Stimulated activated CD4-positive, alpha-beta T cell treated with anti-CD3 and anti-CD28 coated beads, Interleukin-1b, Interleukin-23, amount 100 ng/mL, for 1 hour (primary cell): ENCODE measurements at places on chromosomes 1 and 21.

GRCh38 chr1:223670458-223671159 lies 5.1 kb upstream of the CAPN8 start:
- DNase-seq = no peak

- DNase-seq = no peak
Measured at GRCh38 chr1:177937174-177937770, 32.6 kb downstream of the SEC16B start.

- no peak for DNase-seq
Measured at GRCh38 chr1:92985101-92985500, 23.8 kb upstream of the DIPK1A start.

GRCh38 chr1:75630004-75630594 lies 19.2 kb upstream of the SLC44A5 start:
- no peak for DNase-seq

DNA sequence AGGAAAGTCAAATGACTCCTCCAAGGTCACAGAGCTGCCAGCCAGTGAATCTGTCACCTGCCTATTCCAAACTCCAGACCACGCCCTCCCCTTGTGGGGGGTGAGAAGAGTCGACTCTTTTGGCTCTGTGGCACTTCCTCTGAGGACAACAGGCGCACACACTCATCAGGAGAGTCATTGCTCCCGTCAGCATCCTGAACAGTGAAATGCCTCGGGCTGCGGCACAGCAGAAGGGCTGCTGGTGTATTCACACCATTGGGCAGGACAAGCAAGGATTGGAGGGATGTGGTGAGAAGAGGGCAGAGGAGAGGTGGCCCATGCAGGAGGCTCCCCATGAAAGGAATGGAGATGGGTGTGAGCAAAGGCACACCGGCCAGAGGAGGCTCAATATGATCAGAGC lies 239.0 kb downstream of the TOMM20 start:
- no peak for DNase-seq

GRCh38 chr1:79895573-79895972 lies 889.0 kb upstream of the ADGRL4 start:
- DNase-seq = no peak

DNA sequence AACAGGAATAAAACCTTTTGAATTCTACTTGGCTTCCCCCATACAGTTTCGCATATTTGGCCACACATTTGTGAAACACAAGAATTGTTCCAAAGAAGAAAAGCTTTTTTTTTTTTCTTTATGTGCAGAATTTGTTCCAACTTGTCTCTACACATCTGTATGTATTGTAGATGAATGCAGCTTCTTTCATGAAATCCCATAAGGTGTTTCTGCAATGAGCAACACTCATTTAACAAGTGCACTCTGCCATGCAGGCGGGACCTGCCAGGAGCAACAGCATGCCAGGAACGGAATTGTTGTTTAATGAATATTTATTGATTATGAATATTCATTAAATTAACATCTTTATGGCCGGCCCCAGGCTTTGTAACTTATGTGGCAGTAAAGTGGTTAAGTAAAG lies 1075.0 kb downstream of the TTLL7 start:
- no peak for DNase-seq
